Stimulated activated CD8-positive, alpha-beta memory T cell treated with anti-CD3 and anti-CD28 coated beads, Interleukin-4, amount 100 ng/mL, for 4 hours (primary cell): ENCODE measurements at places on chromosomes 3 and 15.

DNA sequence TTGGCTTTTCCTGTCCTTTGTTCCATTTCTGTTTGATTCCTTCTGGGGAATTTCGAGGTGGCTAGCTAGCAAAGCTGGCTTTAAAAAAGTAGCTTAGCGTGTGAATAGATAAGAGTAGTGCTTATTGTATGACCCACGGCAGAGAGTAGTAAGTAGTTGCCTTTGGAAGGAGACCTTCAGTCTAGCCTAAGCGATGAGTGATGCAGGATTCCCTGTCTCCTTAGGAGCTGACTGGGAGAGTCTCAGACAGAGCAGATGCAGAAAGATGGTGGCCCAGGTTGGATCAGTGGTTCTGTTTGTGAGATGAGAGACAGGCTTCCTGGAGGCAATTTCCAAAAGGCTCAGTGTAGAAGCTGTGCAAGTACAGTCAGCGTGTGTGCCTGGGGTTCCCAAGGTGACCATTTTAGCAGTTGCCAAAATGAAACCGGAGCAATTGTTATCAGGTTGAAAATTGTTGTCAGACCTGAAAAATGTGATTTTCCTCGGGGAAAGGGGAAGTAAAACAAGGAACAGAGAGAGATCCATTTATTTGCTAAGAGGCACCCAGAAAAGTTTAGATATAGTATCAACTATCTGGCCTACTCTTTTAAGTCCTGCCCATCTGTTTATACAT is 681 bp upstream of the IL5RA start:
- DNase-seq, result no peak

- DNase-seq, result no peak
Observed at GRCh38 chr3:127484601-127485388, 105.7 kb downstream of the TPRA1 start.

DNA sequence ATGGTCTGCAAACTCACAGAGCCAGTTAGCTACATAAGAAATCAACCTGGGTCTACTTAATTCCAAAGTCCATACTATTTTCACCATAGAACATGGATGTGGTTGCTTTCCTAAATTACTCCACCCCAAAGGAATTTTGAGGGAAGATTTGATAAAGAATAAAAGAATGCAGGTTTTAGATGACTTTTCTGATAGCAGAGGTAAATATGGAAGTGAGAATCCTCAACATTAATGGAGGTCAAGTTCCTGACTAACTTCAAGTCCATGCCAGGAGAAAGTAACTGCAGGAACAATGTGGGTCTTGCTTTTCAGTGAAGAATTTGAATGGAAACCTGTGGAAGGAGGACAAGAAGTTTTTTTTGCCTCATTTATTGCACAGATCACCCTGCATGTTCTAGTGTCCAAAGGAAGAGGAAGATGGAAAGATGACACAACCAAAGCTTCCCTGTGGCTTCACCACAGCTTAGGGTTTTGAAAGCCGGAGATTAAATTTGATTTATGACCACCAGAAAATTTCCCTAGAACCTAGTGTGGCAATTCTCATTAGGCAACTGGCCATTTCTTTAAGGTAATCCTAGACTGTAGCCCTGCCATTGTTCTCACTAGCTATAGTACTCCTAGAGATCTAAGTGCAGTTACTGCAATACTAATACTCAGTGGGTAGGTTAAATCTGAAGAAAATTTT is 429.7 kb downstream of the RAP2B start:
- DNase-seq, result no peak

DNA sequence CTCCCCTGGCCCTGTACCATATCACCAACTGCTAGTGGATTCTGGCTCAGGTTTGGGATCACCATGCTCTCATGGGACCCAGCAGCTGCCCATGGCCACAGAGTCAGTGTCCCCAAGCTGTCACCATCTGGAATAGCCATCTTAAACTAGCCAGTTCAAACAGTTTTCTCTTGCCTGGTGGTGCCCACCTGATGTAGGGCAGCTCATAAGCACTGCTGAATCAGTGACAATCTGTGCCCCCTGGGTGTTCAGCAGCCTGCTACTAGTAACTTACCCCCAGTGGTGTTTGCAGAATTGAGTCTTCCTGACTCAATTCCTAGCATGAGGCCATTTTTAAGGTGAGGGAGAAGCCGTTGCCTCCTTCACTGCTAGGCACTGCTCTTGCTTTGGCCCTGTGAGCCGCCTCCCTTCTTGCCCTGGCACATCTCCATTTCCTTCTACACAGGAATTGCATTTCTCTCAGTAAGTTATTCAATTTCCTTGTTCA is 7.9 kb downstream of the RPSA start:
- no peak for DNase-seq

DNA sequence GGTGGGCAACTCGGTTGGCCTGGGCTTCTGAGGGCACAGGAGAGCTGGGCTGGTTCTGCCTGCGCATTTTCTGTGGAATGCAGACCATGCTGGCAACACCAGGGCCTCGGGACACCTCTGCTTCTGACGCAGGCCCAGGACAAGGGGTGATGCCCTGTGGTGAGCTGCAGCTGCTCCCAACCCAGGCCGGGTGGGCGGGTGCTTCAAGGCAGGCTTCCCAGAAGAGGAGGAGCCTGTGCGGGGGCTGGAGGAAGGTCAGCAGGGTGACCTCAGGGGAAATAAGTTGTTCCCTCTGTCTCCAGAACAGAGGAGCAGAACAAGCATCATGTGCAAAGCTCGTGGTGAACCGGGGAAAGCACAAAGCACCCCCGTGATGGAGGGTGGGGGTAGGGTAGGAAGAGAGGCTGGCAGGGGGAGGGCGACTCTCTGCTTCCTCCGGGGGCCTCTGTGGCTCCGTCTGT is 11.0 kb upstream of the PLXNA1 start:
- no peak for DNase-seq

GRCh38 chr3:128679338-128679737 is 28.7 kb upstream of the RPN1 start:
- DNase-seq, result no peak

DNA sequence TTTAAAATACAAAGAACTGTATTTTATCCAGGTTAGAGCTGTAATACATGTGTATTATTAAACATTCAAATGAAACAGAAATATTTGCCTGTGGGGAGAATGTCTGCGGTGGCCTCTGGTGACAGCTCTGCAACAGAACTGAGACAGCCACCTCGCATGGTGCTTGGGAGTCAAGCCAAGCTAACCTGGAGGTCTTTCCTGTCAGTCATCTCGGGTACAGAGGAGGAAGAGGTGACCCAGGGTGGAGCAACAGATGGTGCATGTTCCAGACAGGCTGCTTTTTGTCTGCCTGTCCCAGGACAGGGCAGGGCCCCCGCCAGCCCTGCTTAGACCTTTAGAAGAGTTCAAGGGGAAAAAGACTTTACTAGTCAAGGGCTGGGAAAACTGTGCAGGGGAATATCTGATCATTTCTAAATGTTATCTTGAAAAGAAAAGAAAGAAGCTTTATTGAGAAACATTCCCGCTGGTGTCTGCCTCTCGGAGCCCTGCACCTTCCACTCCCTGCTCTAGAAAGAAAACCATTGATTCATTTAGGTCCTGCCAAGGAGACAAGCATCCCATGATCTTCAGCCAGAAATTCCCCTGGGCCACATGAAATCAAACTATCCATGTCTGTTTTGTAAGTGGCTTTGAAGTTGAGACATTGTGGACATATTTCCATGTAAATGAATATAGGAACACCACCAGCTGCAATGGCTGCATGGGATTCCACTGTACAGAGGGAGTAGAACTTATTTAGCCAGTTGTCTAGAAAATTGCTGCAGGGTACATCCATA is 5.5 kb upstream of the NR2E3 start:
- no peak for DNase-seq
